Fibroblast of lung (primary cell): ENCODE measurements at places on chromosomes 7 and 10. TPM values are rescaled to one million over a fixed set of nuclear protein-coding genes. Genes with fewer than 3 reads are reported as not detected.

Gene AKR1D1
- not detected in 2 replicates for total RNA-seq

Gene EMX2
- total RNA-seq = not detected in 2 replicates

GRCh38 chr10:72315611-72316385 is 38.9 kb downstream of the DNAJB12 start:
- DNase-seq = peak; percentile 70

DNA sequence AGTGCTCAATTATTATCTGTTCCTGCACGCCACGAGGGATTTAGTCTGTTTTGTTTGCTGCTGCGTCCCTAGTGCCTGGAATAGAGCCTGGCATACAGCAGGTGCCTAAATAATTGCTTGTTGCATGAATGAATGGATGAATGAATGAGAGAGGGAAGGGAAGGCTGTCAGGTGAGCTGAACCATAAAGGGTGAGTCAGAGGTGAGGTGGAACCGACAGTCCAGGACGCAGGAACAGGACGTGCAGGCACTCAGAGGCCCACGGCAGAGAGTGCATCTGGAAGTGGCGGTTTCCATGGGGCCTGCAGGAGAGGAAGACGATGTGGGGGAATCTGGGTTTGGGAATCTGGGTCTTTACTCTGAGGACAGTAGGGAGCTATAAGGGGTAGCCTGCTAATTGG is 17.7 kb upstream of the PPIF start:
- DNase-seq = no peak

- peak; percentile 6 for DNase-seq
These were observed 254.1 kb downstream of the WDR37 start for GRCh38 chr10:1310271-1310789.

DNA sequence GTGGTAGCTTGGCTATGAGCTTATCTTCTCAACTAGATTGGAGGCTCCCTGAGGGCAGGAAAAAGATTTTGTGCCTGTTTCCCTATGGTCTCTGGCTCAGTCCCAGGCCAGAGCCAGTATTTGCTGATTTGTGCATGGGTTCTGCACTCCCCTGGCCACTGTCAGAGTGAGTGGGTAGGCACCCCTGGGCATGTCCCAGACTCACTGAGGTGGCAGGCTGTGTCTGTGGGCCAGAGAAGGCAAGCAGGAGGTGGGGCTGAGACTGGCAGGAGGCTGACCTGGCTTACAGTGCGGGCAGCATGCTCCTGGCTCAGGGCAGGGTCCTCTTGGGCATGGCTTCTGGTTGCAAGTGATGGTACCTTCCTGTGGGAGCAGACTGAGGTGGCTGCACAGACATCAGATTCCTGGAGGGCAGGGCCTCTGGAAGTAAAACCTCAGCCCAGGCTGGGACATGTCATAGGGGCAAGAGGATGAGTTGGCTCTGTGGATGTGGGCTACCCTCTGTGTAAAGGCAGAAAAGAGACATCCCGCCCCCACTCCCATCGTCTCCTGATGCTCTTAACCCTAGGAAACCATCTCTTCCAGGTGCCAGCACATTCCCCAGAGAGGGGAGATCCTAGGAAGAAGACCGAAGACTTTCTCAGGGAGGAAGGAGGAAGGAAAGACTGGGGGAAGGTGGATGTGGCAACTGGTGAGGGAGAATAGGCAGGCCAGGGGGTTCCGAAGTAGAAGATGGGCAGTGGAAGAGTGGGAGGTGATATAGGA is 4.3 kb downstream of the KCP start:
- DNase-seq = no peak

GRCh38 chr10:28991333-28992270 is 297.3 kb upstream of the LYZL1 start:
- peak; percentile 95 for DNase-seq

DNA sequence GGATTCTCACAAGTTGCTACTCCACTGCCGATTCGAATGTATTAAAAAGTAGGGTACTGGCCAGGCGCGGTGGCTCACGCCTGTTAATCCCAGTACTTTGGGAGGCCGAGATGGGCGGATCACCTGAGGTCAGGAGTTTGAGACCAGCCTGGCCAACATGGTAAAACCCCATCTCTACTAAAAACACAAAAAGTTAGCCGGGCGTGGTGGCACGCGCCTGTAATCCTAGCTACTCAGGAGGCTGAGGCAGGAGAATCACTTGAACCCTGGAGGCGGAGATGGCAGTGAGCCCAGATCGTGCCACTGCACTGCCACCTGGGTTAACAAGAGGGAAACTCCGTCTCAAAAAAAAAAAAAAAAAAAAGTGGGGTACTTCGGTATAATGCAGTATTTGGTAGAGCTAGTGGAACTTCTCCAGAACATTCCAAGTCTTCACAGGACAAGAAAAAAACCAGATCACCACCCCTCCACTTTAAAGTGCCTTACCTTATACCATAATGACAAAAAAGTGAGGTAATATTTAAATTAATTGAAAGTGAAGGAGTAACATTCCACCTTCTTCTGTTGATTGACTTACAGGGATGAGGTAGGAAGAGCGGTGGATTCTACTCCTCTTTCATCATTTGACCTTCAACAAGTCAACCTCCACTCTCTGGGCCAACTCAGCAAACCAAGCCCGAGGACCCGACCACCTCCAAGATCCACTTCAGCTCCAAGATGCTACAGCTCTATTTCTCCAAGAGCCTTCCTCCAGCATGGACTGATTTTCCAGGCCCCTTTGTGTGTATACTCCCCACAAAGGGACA is 2.0 kb downstream of the BAZ1B start:
- DNase-seq = peak; percentile 11

DNA sequence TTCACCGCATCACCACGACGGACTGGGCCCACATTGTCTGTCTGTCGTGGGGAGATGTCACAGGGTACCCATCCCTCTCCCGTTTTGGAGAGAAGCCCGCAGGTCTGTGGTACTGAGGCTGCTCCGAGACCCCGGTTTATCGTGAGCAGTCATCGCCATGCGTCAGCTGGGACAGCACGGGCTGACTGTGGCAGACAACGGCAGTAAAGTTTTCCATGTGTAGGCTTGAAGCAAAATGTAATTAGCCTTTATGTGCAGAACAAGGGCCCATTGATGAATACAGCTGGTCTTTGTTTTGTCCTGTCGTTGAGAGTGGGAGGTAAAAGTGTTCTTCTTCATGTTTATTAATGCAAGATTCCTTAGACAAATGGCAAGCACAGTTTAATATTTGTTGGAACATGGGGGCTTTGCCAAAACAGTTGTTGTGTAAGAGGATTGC is 167.4 kb upstream of the SH2B2 start:
- DNase-seq = peak; percentile 52

DNA sequence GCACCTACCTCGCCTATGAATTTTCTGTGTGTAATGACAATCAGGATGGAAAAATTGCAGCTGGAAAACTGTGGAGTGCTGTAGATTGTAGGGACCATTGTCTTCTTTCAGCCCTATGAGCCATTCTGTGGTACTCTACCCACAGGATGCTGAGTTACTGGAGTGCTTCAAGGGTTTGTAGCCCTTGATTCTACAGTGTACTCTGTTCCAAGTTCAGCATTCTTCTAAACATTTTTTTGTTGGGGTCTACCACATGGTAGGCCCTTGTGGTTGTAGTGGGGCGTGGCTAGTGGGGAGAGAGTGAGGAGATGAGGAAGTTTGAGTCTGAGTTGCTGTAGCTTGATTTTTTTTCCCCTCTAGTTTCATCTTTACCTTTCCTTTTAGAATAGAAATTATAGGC is 33.5 kb downstream of the REEP3 start:
- DNase-seq = peak; percentile 99

DNA sequence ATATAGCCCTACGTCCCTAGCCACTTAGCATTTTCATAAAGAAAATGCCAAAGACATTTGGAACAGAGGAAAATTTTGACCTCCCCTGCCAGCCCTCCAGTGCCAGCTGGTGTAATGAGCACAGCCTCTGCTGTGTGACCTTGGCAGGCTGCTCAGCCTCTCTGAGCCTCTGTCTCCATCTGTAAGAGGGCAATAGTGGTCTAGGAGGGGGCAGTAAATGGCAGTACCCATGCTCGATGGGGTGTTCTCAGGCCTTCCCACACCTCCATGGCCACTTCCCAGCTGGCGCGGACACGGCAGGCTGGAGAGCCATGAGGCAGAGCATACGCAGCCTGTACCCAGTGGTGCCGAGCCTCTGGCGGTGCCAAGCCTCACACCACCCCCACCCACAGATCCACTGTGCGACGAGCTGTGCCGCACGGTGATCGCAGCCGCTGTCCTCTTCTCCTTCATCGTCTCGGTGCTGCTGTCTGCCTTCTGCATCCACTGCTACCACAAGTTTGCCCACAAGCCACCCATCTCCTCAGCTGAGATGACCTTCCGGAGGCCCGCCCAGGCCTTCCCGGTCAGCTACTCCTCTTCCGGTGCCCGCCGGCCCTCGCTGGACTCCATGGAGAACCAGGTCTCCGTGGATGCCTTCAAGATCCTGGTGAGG is 24.0 kb upstream of the CSGALNACT2 start:
- no peak for DNase-seq

DNA sequence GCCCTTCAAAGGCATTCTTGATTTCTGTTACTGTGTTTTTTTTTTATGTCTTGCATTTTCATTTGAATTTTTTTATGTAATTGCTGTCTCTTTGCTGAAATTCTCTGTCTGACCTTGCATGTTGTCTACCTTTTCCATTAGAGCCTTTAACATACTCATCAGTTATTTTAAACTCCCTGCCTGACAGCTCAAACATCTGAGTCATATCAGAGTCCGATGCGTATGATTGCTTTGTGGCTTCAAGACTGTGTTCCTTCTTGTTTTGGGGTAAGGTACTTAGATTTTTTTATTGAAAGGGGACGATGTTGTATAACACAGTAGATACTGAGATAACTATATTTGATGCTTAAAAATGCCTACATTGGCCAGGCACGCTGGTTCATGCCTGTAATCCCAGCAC is 9.7 kb upstream of the TARP start:
- DNase-seq = no peak

DNA sequence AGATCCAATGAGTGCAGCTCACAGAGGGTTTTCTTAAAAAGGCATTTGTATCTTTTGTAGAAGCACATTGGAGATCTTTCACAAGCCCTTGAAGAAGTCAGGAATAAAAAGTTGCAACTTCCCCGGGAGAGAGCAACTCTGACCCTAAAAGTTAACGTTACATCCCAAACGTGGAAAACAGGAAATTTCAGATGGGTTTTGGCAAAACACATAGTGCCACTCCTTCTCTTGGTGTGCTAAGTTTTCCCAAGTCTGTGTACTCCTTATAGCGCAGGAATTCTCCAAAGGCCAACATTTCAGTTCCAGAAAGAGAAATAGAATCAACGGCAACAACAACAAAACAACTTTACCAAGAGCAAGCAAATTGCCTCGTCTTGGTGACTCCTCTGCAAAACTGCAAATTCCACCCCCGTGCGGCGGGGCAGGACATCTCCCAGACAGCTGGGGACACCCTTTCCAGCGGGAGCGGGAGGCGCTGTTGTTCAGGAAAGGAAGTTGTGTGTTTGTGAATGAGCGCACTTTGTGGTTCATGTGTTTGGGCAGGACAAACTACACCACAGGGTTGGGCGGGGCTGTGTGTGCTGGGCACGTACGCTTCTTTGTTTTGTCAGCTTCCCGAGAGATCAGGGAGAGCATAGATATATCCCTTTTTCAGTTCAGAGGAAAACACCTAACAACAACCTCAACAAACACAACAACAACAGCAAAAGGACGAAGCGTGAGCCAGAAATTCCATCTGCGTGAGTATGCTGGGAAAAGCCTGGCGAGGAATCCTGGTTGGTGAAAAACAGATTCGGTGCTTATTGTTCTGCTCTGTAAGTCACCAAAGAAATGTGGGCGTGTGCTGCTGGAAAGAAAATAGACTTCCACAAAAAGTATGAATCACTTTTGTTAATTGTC is 294.7 kb upstream of the PITRM1 start:
- DNase-seq = peak; percentile 96

DNA sequence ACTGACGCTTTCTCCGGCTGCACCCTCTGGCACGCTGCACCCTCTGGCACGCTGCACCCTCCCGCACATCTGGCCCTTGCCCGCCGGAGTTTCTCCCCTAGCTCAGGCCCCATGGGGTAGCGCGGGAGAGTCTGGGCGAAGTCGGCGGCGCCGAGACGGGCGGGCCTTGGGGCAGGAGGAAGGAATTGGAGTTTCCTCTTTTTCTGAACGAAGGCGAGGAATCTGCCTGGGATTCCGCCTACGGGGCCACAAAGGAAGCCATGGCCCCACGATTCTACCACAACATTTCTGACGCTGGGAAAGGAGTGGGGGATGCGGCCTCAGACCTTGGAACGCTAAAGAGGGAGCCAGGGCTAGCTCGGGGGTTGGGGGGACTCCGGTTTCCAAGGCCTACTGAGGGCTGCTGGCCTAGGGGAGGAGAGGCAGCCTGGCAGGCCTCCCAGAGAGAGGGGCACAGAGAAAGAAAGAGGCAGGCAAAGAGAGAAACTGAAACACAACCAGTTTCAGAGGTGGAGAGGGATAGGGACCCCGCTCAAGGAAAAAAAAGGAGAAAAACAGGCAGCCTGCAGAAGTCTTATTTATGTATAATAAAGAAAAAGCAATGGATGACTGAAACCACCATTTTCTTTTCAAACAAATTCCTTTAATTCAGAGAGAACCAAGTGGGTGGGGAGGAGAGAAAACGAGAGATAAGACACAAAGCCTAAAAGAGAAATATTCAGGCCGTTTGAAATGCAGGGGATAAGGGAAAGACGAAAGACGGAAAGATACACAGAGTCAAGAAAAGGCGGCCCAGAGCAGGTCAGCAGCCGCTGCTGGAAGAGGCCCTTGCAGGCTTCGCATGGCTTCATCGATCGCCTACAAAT is 4.3 kb downstream of the TLX1 start:
- DNase-seq = no peak

GRCh38 chr7:38312821-38313220 is 39.4 kb upstream of the TARP start:
- no peak for DNase-seq

GRCh38 chr7:23234569-23235296 is 11.8 kb upstream of the GPNMB start:
- DNase-seq = no peak

DNA sequence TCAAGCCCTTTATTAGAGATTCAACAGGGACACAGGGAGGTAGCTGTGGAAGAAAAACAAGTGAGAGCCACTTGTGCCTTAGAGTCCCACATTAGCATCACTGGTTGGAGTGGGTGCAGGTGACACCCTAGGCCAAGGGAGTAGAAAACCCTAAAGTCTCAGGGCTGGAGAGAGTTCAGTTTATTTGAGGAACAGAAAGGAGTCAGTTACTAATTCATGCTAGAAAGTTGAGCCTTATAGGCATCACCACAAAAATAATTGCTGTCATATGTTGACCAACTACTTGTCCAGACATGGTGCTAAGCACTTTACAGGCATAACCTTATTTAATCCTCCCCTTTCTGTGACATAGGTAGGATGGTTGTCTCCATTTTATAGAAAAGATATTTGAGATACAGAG is 20.9 kb upstream of the ACSL5 start:
- no peak for DNase-seq

- DNase-seq = peak; percentile 70
These were observed 828.8 kb upstream of the MBL2 start for GRCh38 chr10:53601260-53601875.

- DNase-seq = peak; percentile 89
These were observed 201.3 kb downstream of the JCAD start for GRCh38 chr10:29857843-29858701.

DNA sequence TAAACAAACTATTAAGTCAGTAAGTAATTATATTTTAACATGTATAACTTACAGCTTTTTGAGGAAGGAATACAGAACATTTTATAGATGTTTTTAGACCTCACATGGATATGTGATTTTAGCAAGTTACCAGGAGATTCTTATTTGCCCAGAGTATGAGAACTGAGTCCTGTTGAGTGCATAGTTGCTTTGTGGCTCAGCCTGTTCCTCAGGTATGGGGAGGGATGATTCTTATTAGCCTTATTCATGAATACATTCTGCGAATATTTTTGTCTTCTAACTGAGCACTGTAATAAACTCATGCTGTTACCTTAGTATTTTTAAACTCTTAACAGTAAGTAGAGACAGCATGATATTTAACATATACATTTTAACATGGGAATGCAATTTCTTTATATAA is 17.9 kb downstream of the BTAF1 start:
- peak; percentile 25 for DNase-seq
